Fibroblast of skin of right biceps (primary cell): ENCODE measurements at places on chromosomes 4 and X.

GRCh38 chr4:112140536-112140935, 4.7 kb upstream of the FAM241A start:
- DNase-seq, result no peak

DNA sequence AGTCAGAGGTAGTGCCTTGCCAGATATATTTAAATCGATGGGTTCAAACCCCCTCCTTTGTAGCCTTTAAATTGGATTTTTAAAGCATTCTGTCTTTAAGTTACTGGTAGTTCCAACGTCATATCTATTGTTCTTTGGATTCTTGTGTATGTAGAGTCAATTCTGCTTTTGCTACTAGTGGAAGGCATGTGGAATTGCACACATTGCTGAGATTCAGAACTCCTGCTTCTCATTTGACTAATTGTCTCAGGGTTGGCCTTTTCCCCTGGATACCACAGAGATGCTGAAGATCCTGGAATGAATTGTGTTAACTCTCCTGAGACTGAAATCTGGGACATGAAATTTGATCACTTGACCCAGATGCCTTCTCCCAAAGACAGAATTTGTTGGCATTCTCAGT, 328.3 kb upstream of the RPS6KA3 start:
- peak; percentile 55 for DNase-seq

DNA sequence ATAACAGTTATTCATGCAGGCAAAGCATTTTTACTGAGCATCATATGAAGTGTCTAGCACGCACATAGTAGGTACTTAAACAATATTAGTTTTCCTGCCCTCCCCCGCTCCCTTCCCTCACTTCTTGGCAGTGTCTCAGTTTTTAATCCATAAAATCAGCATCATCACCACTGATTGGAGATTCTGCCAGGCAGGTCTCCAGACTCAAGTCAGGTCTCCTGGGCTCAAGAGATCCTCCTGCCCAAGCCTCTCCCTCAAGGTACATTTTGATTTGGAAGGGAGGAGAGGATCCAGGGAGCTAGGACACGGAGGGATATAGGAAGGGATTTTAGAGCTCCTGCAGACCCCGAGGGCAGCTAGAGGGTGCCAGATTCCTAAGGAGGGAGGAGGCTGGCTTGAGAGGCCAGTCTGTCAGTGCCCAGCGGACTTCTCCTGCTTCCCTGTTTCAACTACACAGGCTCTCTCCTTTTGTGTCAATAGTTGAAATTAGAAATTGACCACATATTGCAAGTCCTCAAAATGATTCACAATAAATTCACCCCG, 4.4 kb upstream of the FAT1 start:
- DNase-seq, result peak; percentile 34

- DNase-seq, result no peak
Observed at GRCh38 chr4:175386776-175387507, 425.1 kb downstream of the GPM6A start.

- DNase-seq, result no peak
Observed at GRCh38 chr4:23291139-23291538, 598.4 kb downstream of the GBA3 start.

DNA sequence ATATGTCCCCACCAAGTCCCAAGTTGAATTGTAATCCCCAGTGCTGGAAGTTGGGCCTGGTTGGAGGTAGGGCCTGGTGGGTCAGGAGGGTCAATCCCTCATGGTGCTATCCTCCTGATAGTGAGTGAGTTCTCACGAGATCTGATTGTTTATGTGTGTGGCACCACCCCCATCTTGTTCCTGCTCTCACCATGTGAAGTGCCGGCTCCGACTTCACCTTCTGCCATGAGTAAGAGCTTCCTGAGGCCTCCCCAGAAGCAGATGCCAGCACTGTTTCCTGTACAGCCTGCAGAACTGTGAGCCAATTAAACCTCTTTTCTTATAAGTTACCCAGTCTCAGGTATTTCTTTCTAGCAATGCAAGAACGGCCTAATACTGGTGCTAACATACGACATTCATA, 22.7 kb upstream of the TMEM33 start:
- no peak for DNase-seq

- DNase-seq, result no peak
Observed at GRCh38 chr4:101187841-101188240, 159.5 kb downstream of the PPP3CA start.

GRCh38 chr4:11632483-11632882, 203.8 kb upstream of the HS3ST1 start:
- DNase-seq, result no peak

- DNase-seq, result no peak
Observed at GRCh38 chr4:8076023-8076422, 82.6 kb downstream of the ABLIM2 start.

DNA sequence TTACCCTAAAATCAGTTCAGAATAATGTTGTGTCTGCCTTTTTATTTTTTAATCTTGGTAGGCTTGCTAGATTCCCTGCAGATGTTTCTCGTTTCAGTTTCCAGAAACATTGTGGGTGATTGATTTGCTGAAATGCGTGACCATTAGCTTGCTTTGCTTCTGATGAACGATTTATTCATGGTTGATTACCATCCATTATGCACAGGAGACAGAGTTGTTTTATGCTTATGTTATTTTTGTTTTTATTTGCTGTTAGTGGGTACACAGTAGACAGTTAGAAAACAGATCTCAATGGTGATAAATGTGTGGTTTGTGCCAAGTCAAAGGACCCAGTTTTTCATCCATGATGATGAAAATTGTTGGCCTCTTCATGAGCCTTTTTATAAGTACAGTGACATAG, 455.6 kb upstream of the BOD1L1 start:
- DNase-seq, result no peak

GRCh38 chr4:30932581-30932980, 212.4 kb downstream of the PCDH7 start:
- DNase-seq, result no peak

- DNase-seq, result no peak
Observed at GRCh38 chrX:44961817-44962607, 89.0 kb downstream of the KDM6A start.

DNA sequence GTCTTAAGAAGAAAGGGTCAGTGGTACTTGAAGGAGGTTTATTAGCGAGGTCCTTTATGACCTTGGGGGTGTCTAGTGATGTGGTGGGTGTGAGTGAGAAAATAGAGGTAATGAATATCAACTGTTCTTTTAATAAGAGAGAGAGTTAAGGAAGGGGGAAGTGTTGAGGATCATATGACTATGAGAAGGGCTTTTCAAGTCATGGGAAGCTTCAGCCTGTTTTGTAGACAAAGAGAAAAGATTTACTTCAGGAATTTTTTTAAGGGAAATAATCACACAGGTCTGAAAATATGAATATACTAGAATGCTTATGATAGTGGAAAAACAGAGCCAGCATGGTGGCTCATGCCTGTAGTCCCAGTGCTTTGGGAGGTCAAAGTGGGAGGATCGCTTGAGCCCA, 41.3 kb upstream of the MTMR1 start:
- no peak for DNase-seq

DNA sequence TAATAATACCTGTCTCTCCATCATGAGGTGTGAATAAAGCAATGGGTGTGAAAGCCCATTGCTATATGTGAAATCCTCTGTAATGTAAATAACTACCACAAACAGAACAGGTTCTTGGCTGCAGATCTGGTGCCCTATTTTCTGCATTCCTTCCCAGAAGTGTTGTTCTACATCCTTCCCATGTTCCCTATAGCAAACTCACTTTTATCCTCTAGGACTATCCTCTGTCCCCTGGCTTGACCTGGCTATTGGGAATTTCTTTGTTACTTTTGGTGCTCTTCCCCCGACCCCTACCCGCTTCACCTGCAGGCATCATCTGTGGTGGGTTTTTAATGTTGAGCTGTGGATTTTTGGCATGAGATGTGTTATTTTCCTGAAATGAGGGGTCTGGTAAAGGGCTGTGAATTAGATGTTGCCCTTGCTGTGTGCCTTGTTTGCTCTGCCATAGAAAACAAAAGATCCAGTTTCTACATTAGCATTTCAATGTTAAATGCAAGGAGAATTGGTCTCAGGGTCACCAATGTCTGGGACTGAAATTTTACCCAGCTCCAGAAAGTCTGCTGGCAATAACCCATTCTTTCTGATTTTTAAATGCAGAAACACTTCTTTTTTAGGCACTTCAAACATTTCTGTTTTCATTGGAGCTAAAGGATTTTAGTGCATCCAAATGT, 13.6 kb upstream of the FREM3 start:
- no peak for DNase-seq

DNA sequence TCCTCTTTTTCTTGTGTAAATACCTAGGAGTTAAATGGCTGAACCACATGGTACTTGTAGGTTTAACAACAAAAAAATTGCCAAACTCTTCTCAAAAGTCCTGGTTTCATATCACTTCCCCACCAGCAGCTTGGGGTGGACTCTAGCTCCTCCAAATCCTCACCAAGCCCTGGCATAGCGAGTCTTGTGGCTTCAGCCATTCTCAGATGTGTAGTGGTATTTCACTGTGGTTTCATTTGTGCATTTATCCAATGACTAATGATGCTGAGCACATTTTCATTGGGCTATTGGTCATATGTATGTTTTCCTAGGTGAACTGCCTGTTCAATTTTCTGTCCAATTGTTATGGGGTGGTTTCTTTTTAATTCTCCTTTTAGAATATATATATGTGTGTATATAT, 249.3 kb downstream of the NLGN4X start:
- no peak for DNase-seq

GRCh38 chrX:11663875-11664210, 1.9 kb downstream of the ARHGAP6 start:
- DNase-seq, result no peak

DNA sequence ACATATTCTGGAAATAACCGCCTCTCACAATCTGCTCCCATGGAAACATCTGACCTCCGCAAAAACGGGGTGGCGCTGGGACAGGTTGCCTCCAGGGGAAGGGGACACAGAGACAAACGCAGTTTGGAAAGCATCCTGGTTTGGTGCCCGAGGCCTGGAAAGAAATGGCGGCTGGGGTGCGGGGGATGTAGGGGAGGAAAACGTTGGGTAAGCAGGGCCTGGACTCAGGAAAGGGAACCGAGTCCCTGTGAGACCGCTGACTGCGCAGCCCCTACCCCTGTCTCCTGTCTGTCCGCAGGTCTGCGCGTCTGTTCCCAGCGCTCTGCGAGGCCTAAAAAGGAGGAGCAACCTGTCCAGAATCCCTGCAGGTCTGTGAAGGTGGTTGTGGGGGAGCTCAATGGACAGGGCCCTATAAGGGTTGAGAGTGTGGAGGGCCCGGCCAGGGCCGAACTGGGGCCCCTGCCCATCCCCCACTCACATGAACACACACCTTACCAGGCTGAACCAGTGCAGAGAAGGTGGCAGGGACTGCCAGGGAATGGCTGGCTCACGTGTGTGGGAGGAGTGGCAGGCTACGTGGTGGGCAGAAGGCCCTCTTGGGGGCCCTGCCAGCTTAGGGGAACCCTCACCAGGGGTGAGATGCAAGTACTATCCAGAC, 672 bp downstream of the TCEAL3 start:
- DNase-seq, result no peak

DNA sequence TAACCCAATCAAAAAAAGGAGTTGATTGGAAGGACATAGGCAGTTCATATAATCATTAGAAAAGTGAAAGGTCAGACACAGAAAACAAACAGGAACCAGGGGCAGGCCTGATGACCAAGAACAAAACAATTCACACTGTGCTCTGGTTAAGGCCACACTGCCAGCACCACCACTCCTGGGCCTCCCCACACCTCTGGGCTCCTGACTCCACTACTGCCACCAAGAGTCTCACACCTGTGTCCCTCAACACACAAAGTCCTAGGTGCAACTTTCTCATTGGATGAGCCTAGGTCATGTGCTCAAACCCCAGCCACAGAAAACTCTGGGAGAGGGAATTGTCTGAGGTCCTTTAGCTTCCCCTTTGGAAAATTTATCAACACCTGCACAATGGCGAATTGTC, 11.1 kb upstream of the FAM9C start:
- DNase-seq, result no peak

- no peak for DNase-seq
Observed at GRCh38 chr4:145639186-145639698, 20.1 kb downstream of the MMAA start.

DNA sequence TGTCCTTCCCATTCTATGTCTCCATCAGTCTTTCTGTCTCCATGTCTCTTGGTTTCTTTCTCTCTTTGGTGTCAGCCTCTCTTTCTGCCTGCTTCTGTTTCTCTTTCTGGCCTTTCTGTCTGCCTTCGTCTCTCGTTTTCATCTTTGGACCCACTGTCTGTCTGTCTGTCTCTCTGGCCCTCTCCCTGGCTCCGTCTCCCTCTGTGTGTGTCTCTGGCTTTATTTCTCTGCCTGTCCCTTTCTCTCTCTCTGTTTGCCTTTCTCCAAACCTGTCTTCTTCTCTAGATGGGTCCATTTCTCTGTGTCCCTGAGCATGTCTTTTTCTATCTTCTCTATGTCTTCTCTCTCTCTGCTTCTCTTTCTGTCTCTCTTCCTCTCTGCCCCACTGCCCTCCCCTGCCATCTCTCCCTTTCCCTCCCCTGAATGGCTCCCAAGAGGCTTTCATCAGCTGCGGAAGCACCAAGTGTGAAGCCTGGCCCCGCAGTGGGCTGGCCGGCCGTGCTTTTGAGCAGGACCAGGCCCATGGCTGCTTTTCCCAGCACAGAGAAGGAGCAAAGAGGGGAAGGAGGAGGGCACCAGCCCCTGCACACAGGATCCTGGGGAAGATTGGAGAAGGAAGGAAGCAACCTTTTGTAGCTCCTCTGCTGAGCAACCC, 57.4 kb downstream of the PJA1 start:
- DNase-seq, result no peak

- peak; percentile 82 for DNase-seq
Observed at GRCh38 chr4:91963486-91963885, 340.3 kb upstream of the GRID2 start.

DNA sequence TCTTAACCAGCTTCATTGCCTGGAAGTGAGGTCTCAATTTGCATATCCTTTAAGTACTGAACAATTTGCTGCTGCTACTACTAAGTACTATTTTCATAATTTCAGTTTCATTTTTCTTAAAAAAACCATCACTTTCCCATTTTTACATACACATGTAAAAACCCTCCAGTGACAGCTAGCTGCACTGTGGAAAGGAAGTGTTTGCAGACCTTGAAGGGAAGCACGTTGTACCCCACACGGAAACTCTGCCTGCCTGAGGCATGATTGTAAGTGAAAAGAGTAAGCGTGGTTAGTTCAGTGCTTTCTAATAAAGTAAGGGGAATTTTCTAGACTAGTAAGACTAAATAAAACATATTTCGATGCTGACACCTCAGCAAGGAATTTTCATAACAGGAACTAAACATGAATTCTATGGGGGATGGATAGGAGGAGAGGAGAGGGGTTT, 103.6 kb downstream of the RAPGEF2 start:
- DNase-seq, result peak; percentile 71

GRCh38 chr4:168893807-168894206, 116.2 kb downstream of the CBR4 start:
- DNase-seq, result no peak
